Skeletal muscle tissue (tissue), 5 donors: ENCODE measurements at places on chromosomes 13 and 19. TPM values are rescaled to one million over a fixed set of nuclear protein-coding genes. Genes with fewer than 3 reads are reported as not detected.

KCNN1 gene
- 0.52 TPM for total RNA-seq

MYO16 gene
- 43.8 TPM for total RNA-seq

A1BG gene
- total RNA-seq, result under 0.01 TPM

CPB2 gene
- not detected for total RNA-seq

LRRC8E gene
- under 0.01 TPM for total RNA-seq

HSD11B1L gene
- total RNA-seq, result 4.7 TPM

CERS1 gene
- 17.7 TPM for total RNA-seq

ZNF45 gene
- 13.0 TPM for total RNA-seq

C1QTNF9B gene
- total RNA-seq, result 1.0 TPM

KLF16 gene
- total RNA-seq, result 2.6 TPM

ZNF296 gene
- total RNA-seq, result not detected

CCDC159 gene
- 7.8 TPM for total RNA-seq

RASL11A gene
- 5.7 TPM for total RNA-seq

NLRP9 gene
- not detected for total RNA-seq

VSTM1 gene
- not detected for total RNA-seq

UBE2S gene
- total RNA-seq, result 11.0 TPM

ANGPTL8 gene
- total RNA-seq, result 3.1 TPM

IZUMO2 gene
- total RNA-seq, result not detected

C3 gene
- 71.5 TPM for total RNA-seq

PTH2 gene
- not detected for total RNA-seq

TMIGD2 gene
- total RNA-seq, result 0.52 TPM
